ENCODE measurements at places on chromosomes 4 and X.

DNA sequence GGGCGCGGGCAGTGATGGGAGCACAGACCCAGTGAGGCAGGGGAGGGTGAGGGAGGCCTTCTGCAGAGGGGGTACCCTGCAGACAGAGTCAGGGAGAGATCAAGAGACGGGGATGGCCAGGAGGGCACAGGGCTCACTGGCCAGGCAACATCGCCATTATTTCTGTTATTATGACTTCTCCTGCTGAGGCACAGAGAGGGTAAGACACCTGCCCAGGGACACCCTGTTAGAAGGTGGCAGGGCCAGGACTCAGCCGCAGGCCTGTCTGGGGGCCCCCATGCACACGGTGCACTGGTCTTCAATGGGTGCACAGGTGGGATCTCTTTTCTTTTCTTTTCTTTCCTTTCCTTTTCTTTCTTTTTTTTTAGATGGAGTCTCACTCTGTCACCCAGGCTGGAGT, 15.8 kb downstream of the BLOC1S4 start:
- H3K27me3 ChIP-seq: no peaks in the 10 kb centered on the region
- H3K4me1 ChIP-seq: no peaks in the 10 kb centered on the region
- DNase-seq: no peak
- no peak overlapping the region for H3K4me3 ChIP-seq
- no peaks in the 10 kb centered on the region for H3K36me3 ChIP-seq

DNA sequence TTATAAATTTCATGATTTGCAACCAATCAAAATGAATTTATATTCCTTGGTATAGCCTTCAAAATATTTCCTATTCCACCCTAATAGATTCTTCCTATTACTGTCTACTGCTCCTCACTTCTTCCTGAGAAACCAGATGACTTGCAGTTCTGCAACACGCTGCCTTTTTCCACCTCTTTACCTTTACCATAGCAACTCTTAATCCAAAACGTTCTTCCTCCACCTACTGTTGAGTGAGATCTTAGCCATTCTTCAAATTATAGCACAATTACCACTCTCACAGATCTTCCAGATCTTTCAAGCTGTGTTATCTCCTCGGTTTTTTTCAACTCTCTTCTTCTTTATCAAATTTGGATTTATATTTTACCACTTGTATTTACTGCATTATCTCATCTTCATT, 289.8 kb downstream of the ADGRL3 start:
- no peak overlapping the region for H3K4me3 ChIP-seq
- H3K27me3 ChIP-seq: no peaks in the 10 kb centered on the region
- no peaks in the 10 kb centered on the region for H3K4me1 ChIP-seq
- H3K36me3 ChIP-seq: no peaks in the 10 kb centered on the region

DNA sequence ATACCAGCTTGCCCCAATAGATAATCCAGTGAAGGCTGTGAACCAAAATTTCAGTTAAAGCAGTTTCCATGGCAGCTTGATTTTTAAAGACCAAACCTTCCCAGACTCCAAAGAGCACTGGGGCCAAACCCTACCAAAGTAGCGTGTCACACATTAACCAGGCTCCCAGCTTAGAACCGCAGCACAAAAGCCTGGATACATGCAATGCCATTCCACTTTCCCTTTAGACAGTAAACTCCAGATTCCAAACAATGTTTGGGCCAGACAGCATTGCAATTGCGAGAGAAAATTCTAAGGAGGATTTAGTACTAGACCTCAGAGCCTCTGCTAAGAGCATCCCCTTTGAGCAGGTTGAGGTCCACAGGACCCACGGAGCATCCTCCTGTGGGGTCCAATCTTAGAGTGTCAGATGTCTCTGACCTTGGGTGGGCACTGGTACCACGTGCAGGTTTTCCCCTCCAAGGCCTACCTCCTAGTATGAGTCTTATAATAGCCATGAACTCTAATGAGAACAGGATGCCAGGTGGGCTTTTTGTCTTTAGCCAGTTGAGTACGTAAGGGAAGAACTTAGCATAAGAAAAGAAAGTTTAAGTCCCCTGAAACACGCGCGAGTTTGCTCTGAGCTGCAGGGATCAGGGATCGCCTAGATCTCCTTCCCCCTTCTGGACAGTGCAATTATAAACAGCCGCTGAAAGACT, 38.8 kb downstream of the MGARP start:
- no peak overlapping the region for H3K4me3 ChIP-seq
- no peaks in the 10 kb centered on the region for H3K36me3 ChIP-seq
- H3K27ac ChIP-seq: no peak overlapping the region
- H3K27me3 ChIP-seq: no peaks in the 10 kb centered on the region
- no peaks in the 10 kb centered on the region for H3K4me1 ChIP-seq

DNA sequence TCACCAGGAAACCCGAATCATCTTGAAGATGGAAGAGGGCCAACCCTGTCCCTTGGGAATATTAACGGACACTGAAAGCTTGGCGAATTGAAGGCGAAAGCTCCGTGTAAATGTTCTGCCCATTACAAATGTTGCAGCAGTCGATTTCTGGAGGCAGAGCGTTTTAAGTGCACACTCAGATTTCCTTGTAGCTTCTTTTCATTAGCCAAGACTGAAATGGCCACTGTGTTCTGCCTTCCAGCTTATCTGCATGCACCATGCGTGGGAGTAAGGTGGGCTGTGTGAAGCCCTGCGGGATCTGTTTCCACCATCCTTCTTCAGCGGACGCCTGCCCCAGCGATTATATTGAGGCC, 1.3 kb downstream of the SMIM20 start:
- peak overlapping the region; percentile 81 for H3K4me3 ChIP-seq
- DNase-seq: no peak
- H3K27ac ChIP-seq: peak overlapping the region; percentile 84
- peaks cover 37% of the 10 kb centered on the region for H3K4me1 ChIP-seq

DNA sequence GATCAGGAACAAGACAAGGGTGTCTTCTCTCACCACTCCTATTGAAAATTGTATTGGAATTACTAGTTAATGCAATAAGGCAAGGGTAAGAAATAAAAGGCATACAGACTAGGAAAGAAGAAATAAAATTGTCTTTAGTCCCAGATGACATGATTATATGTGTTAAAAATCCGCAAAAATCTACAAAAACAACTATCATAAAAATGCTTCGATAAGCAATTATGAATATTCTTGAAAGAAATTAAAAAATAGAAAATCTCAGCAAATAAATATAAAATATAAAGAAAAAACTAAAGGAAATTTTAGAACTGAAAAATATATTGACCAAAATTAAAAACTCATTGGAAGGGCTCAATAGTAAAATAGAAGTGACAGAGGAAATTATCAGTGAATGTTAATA, 243.3 kb downstream of the ZNF674 start:
- H3K4me1 ChIP-seq: no peaks in the 10 kb centered on the region
- H3K27ac ChIP-seq: no peak overlapping the region
- H3K36me3 ChIP-seq: no peaks in the 10 kb centered on the region
- H3K4me3 ChIP-seq: no peak overlapping the region

DNA sequence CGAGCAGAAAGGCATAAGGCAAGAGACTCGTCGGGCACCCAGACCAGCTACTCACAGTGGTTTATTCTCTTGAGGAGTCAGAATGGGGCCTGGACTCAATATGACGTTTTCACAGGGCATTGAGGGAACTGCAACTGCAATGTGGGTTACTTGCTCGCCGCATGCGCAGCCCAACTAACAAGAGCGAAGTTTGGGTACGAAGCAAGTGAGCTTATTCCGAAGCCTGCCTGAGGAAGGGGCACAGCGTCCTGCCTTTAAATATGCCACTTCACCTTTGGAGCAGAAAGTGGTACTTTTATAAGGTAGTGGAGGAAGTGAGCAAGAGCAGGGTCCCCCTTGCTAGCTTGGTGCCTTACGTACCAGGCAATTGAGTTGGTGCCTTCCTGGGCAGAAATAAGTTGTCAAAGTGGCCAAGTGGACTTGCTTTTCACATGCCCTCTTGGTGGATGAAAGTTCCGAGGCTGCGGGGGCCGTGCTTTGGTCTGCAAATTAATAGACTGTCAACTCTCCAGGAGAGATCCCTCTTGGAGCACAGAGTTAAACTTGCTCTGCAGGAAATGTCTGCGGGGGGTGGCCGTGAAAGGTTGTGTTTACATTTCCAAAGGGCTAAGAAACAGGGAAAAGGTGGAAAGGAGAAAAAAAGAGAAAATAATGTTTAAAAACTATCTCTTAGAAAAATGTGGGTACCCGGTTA, 480.4 kb downstream of the TRIML1 start:
- no peak overlapping the region for H3K4me3 ChIP-seq
- H3K36me3 ChIP-seq: no peaks in the 10 kb centered on the region
- DNase-seq: no peak
